ENCODE measurements at places on chromosomes 3 and 15. TPM values are rescaled to one million over a fixed set of nuclear protein-coding genes. Genes with fewer than 3 reads are reported as not detected.

DNA sequence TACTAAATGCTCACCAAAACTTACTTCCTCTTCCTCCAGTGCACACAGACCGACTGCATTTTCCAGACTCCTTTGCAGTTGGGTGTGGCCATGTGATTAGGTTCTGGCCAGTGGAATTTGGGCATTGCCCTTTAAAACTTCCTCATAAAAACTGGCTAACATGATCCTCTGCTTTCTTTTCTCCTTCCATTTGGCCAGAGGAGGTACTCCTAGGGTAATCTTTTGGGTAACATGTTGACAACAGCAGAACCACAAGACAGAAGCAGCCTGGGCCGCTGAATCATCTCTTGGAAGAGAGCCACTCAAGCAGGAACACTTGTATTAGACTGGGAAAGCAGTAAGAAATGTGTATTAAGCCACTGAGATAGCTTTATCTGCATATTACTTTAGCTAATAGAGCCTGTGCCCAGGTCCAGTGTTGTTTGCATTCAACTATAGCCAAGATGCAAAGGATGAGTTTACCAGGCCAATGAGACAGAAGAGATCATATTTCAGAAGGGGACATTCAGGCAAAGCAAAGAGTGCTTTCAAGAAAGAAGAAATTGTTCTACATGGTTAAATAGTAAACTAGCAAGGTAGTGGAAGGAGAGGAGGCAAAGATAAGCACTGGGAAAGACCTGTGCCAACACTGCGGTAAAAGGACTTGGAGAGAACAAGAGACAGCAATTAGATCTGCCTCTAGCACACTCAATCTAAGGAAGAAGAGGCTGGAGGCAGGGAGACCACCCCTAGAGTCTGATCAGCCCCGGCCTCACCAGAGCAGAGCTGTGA, 79.8 kb downstream of the PLCH1 start:
- no peak for DNase-seq

Gene CCDC54
- total RNA-seq: not detected

DNA sequence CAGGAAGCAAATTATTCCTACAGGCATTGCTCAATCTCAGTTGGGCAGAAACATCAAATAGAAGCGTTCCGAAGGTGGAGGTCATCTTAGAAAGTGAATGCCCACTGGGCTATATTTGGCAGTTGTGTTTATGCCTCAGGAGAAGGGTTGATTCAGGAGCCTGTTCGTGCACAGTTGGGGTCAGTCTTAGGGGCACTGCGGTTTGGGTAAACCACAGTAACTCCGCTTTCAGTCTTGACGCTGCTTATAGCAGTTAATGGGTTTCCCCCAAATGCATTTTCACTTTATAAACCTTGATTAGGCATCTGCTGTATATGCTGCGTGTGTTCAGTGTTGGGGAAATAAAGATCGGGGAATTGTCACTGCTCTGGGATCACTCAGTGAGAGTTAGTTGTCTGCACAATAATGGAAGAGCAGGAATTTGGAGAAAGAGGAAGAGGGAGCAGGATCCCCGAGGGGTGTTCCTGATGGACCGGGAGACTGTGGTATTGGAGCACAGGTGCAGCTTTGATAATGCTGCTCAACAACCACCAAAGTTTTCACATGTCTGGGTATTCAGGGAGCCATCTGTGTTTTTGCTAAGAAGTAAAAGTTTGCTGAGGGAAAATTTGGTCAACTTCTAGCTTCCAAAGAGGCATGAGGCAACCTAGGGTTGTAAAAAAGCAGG, 124.3 kb upstream of the EIF1B start:
- no peak for DNase-seq

GRCh38 chr3:185131602-185132256, 21.1 kb downstream of the C3orf70 start:
- no peak for DNase-seq

DNA sequence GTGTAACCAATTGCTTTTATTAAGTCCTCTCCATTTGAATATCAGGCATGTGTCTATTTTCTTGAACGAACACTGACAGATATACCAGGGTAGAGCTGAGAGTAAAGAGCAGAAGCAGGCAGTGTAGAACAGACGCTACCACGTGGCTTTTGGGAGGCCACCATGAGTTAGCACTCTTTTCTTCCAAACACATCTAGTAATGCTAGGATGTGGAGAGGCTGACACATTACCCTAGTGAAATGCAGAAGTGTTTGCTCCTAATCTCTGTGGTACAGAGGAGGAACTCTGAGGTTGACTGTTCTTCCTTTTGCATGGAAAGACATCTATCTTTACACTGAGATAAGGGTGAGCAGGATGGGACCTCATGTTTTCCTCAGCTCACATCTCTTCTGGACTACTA, 216.3 kb downstream of the SATB1 start:
- no peak for DNase-seq

DNA sequence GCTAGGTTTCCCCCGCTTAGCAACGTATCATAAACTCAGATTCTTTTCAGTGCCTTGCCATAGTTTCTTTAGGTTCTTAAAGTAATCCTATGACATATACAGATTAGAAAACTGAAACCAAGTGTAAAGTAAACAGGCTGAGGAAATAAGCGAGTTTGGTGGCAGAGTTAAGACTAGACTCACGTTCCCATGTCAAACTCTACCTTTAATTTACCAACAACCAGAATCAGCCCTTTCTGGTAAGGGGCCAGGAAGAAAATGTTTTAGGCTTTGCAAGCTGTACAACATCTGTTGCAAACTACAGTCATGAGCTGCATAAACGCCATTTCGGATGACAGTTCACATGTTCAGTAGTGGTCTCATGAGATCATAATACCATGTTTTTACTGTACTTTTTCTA, 128.0 kb upstream of the PRICKLE2 start:
- no peak for DNase-seq

GRCh38 chr15:26051761-26052675, 188.9 kb upstream of the ATP10A start:
- no peak for DNase-seq

Gene C3orf80
- 0.63 TPM for total RNA-seq

DNA sequence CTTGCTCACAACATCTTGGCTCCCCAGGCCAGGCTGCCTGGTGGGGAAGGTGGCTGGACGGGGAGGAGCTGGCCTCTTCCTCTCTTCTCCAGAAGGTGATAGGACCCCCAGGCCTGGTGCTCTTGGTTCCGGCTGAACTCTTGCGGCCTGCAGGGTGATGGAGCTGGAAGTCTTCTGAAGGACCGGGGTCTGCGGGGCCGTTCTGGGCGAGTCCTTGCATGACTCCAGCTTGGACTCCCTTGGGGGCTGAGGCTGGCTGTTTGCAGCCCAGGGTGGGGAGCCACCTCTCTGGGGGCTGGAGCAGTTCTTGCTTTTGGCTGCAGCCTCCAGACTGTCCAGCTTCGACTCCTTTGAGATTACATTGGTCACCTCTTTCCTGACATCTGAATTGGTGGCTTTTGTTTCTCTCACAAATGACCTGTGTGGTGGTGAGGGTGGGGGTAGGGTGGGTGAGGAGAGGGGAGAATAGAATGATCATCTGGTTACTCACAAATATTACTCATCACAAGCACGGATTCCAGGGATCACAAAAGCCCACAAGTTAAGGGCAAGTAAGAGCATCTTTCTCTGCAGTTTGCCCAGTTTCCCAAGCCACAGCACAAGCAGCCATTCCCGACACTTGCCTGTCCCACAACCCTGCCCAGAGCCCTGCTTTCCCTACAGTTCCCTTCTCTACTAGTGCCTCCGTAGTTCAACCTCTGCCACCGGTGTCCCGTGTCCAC, 149.1 kb upstream of the HACD2 start:
- no peak for DNase-seq

- no peak for DNase-seq
These were observed 39.0 kb downstream of the ALDH1A2 start for GRCh38 chr15:58026552-58026951.

Gene C2CD4A
- 5.3 TPM for total RNA-seq

Gene CPOX
- total RNA-seq: 13.7 TPM

DNA sequence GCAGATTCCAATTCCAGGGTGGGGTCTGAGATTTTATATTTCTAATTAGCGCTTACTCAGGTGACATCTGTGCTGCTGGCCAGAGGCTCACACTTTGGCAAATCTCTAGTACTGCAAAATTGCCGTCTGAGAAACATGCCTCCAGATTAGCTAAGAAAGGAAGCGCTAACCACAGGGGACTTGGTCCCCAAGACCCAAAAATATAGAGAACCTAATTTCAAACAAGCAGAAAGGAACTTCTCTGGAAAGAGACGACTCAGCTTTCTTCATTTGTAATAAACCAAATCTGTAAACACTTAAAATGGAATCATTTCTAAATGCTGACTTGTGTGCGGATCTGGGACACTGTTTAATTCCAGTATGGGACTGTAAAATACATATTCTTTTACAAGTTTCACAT, 55.7 kb downstream of the B3GNT5 start:
- DNase-seq: no peak
